ENCODE measurements at places on chromosomes 2 and 18.

DNA sequence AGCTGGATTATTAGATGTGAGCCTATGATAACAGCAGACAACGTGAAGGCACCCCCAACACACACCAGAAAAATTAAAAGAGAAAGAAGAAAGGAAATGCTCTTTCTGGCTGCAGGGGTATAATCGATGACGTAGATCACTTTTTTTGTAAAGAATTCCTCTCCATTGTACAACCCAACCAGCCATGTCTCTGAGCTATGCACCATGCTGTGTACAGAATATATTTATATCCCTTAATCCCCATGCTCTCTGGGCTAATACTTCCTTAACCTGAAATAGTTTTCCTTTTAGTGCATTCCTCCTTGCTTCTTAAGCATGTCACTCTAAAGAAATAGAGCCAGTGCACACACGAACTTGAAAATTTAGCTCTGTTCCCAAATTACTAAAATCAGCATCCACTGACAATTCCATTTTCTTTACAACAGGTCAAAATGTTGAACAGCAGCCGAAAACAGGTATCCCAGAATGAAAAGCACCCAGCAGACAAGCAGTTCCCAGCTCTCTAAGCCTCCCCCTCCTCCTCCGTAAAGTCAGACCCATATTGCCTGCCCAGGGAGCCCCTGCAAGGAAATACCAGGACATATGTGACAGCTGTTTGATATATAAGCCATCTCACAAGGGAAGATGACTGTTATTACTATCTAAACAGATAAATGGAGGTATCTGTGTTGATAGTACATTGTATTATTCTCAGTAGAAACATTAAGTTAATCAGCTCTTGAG is 247.4 kb upstream of the RAB6C start:
- no peak for DNase-seq

- DNase-seq: no peak
Observed at GRCh38 chr2:171995586-171995985, 4.2 kb upstream of the METAP1D start.

DNA sequence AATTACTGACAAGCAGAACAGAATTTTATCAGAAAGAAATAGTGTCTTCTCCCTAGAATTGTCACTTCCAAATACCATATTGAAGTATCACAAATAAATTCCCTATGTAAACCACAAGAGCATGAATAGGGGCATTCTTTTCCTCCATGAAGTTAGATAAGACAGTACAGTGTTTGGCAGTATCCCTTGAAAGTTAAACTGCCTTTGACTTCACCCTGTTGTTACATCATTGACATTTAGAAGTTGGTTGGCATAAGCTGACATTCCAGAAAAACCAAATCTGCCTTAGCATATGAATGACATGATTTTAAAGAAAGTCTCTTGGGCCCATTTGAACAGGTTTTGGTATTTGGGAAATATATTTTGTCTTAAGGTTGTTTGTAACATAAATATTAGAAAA is 50.2 kb upstream of the OSR1 start:
- DNase-seq: no peak

DNA sequence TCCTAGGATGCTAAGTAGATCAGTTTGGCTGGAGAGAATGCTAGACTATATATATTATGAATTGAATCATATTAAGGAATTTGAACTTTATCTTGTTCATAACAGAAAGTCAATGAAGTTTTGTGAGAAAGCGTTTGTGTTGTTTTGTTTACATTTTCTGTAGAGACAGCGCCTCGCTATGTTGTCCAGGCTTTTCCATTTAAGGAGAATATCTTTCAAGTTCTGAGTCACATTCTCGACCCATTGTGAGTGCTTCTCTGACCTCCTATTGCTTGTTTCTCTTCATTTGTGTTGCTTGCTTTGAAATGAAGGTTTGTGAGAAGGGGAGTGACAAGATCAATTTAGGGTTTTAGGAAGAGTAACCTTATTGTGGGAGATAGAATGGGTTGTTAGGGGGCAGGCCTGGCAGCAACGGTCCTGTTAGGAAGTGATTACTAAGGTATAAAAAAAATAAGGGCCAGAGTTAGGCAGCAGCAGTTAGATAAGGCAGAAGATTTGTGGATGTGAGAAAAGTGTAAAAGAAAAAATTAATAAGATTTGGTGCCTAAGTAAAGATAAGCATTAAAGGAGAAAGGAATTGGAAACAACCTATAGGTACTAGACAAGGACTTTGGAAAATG is 47.6 kb upstream of the ACVR1 start:
- DNase-seq: no peak

GRCh38 chr2:88481691-88482336 is 29.3 kb upstream of the FOXI3 start:
- no peak for DNase-seq

DNA sequence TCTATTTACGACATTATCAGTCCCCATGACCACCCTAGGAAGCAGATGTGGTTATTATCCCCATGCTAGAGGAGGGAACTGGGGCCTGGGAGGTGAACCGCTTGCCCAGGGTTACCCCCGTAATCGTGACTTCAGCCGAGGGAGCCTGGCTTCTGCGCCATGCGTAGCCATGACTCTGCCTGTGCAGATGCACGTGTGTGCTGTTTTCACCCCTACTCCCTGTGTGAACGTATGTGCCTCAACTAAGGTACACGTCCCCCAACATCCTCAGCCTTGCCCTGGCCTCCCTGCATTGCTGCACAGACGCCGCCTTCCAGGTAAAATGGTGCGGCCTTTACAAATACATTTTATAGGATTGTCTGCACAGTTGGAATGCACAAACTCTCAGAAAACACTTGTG is 40.2 kb downstream of the LPIN1 start:
- no peak for DNase-seq

DNA sequence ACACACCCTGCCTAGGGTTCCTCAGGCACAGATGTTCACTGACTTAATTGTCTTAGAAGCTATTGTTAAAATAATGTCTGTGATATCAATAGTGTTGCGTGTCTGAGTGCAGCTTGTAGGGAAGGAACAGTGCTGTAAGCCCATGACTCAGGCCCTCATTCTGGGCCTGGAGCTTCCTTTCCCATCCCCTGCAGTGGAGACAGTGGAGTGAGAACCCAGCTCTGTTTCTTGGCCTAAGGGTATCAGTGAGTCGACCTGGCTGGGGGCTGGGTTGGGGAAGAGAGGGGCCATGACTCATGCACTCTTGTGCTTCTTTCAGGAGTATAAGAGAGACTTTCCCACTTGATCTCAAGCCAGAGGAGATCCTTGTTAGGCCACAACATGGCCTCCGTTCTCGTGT is 106.8 kb downstream of the HRH4 start:
- DNase-seq: no peak

- no peak for DNase-seq
Observed at GRCh38 chr2:239182981-239183791, 217.6 kb downstream of the HDAC4 start.

GRCh38 chr2:39593439-39594393 is 72.0 kb upstream of the TMEM178A start:
- no peak for DNase-seq

GRCh38 chr2:131493199-131493968 is 1.2 kb upstream of the MZT2A start:
- DNase-seq: no peak

DNA sequence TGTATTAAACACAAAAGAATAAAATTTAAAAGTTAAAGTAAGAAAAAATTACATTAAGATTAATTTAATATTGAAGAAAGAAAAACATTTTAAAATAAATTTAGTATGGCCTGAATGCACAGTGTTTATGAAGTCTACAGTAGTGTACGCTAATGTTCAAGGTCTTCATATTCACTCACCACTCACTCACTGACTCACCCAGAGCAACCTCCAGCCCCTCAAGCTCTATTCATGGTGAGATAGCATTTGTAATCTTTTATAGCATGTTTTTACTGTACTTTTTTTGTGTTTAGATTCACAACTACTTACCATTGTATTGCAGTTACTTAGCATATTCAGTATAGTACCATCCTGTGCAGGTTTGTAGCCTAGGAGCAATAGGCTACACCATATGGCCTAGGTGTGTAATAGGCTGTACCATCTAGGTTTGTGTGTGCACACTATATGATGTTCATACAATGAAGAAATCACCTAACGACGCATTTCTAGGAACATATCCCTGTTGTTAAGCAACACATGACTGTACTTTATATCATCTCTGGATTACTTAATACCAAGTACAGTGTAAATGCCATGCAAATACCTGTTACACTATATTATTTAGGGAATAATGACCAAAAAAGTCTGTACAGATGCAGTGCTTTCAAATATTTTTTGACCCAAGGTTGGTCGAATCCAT is 144.0 kb upstream of the IL1R2 start:
- no peak for DNase-seq

DNA sequence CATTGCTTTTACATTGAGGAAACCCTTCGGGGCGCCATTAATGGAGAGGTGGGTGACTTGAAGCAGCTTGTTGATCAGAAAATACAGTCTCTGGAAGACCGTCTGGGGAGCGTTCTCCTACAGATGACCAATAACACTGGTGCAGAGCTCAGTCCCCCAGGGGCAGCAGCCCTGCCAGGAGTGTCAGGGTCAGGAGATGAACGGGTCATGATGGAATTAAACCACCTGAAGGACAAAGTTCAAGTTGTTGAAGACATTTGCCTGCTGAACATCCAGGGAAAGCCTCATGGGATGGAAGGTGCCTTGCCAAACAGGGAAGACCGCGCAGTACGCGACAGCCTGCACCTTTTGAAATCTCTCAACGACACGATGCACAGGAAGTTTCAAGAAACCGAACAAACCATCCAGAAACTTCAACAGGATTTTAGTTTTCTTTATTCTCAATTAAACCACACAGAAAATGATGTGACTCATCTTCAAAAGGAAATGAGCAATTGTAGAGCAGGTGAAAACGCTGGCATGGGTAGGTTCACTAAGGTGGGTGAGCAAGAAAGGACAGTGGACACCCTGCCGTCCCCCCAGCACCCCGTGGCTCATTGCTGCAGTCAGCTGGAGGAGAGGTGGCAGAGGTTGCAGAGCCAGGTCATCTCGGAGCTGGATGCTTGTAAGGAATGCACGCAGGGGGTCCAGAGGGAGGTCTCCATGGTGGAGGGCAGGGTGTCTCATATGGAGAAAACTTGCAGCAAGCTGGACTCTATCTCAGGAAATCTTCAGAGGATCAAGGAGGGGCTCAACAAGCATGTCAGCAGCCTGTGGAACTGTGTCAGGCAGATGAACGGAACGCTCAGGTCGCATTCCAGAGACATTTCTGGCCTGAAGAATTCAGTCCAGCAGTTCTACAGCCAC is 45.0 kb downstream of the EMILIN2 start:
- no peak for DNase-seq

DNA sequence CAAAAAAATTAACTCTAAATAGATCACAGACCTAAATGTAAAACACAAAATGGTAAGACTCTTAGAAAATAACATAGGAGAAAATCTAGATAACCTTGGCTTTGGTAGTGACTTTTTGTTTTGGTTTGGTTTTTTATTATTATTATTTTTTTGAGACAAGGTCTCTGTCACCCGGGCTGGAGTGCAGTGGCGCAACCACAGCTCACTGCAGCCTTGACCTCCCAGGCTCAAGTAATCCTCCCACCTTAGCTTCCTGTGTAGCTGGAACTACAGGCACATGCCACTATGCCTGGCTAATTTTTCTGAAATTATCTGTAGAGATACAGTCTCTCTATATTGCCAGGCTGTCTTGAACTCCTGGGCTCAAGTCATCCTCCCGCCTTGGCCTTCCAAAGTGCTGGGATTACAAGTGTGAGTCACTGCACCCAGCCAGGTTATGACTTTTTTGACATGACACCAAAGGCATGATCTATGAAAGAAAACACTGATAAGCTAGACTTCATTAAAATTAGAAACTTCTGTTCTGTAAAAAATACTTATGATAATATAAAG is 88.0 kb downstream of the HNRNPLL start:
- DNase-seq: no peak

GRCh38 chr18:74841248-74841647 is 243.6 kb downstream of the ZNF407 start:
- no peak for DNase-seq

DNA sequence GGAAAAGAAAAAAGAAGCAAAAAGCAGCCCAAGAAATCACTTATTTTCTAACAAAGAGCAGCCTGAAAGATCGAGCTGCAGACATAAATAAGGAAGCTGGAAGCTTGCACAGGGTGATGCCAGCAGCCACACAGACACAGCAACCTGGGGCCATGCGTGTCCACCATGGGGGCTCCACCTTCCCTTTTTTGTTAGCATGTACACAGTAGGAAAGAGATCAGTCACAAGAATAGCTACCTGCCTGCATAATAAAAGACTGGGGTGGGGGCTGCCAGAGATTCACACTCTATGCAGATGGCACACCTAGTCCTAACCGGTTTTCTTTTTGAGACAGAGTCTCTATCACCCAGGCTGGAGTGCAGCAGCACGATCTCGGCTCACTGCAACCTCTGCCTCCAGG is 2.9 kb upstream of the CNOT11 start:
- DNase-seq: no peak

DNA sequence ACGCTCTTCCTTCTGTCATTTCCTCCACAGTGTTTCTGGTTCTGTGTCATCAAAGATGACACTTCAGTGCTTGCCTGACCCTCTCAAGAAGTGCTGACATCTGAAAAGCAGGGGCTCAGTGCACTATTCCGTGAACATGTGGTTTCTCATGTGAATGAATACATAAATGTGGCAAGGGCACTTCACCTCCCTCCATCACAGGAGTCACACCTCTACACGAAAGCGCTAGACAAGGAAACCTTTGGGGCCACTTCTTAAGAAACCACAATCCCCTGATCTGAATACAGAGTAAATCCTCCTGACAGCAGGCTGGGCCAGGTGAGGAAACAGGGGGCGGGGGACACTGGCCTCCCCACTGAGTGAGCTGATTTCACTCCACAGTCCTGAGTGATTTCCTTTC is 145.8 kb upstream of the ACAA2 start:
- DNase-seq: no peak

DNA sequence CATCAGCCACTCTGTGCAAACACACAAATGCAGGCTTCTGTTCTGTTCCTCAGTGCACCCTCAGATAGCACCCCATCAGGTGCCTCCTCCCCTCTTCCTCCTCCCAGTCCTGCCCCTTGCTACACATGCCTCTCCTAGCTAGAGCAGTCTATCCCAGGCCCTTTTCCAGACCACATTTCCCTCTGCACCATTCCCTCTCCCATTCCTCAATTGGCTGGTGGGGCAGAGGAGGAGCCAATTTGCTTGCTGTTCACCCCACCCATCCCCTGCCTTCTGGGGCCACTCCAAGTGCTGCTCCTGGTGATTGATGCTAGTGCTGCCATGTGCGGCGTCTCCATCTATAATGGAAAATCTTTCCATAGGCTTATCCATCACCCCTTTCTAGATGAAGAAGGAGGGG is 5.4 kb downstream of the CFAP65 start:
- no peak for DNase-seq
